ENCODE measurements at places on chromosomes 6 and 20. TPM values are rescaled to one million over a fixed set of nuclear protein-coding genes. Genes with fewer than 3 reads are reported as not detected.
A peak's percentile ranks its signal among the peaks of the same experiment; 100 is the strongest.

DNA sequence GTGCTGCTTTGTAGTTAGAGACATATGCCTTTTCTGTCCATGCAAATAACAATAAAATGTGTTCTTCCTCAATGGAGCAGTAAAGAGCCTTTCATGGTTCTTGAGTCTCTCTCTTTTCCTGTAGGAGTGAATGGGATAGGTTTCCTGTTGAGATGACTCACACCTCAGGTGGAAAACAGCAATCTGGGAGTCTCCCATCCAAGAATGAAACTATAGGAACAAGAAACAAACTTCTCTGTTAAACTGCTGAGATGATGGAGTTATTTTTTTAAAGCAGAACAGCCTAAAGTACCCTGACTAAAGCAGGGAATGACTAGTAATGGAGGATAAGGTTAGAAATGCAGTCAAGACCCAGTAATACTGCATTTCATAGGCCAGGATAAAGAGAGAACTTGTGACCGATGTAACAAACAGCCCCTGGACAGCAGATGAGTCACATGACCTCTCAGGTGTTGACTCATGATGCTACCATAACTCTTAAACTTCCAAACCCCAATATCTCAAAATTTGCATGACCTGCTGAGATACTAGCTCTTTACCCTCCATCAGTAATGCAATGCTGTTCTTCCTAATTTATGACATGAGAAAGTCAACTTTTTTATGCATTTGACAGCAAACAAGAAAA lies 548.9 kb downstream of the CBLN4 start:
- DNase-seq: no peak

GRCh38 chr6:53309059-53309900 lies 39.5 kb downstream of the ELOVL5 start:
- DNase-seq: no peak

- peak; percentile 38 for DNase-seq
These were observed 17.9 kb upstream of the CCDC170 start for GRCh38 chr6:151475653-151476523.

DNA sequence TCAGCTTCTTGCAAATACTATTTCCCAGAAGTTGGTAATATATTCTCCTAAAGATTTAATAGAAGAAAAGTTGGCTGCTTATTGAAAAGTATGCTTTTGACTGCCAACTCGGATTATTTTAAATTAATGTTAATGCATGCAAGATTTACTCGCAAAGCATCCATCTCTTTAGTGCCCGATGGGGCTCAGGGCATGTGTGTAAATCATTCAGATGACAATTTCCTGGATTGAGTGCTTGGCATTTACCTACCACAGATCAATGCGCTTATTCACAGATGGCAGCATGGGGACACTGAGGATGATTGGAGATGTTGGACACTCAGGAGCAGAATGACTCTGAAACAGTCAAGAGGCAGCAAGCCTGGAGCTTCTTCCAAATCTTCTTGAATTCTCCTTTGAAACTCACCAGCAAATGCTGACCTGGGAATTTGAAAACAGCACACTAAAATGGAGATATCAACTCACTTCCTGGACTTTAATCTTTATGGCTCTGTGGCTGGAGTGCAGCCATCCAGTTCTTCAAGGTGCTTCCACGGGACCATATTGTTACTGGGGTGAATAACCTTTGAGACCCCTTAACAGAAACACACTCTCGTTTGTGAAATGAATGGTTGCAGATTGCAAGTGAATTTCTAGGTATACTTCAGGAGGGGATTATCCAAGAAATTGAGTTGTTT lies 34.1 kb upstream of the TIAM2 start:
- DNase-seq: no peak

Gene FAM217A
- total RNA-seq: not detected

Measured in H7 (cell line).